ENCODE measurements at places on chromosomes 1 and 21.

GRCh38 chr21:17732306-17732705 lies 86.8 kb downstream of the C21orf91 start:
- no peaks in the 10 kb centered on the region for H3K4me1 ChIP-seq
- H3K27me3 ChIP-seq = no peaks in the 10 kb centered on the region
- H3K36me3 ChIP-seq = no peaks in the 10 kb centered on the region

DNA sequence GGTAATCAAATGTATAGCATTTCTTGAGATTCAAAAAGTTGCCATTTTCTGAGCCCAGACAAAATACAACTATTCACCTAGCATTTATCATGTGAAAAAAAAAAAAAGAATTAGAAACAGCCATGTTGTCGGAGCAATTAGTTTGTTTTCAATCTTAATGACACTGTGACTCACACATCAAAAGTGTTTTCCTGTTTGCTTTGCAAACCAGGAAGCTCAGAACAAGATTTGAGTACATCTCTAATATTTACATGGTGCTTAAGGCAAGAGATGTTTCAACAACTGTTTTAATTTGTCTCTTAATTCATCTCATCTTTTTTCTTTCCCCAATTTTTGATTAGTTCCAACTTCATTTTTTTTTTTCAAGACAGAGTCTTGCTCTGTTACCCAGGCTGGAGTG lies 62.5 kb upstream of the CAPZB start:
- no peak overlapping the region for H3K27ac ChIP-seq
- no peaks in the 10 kb centered on the region for H3K36me3 ChIP-seq
- no peaks in the 10 kb centered on the region for H3K27me3 ChIP-seq
- no peak for DNase-seq
- H3K4me1 ChIP-seq = no peaks in the 10 kb centered on the region

DNA sequence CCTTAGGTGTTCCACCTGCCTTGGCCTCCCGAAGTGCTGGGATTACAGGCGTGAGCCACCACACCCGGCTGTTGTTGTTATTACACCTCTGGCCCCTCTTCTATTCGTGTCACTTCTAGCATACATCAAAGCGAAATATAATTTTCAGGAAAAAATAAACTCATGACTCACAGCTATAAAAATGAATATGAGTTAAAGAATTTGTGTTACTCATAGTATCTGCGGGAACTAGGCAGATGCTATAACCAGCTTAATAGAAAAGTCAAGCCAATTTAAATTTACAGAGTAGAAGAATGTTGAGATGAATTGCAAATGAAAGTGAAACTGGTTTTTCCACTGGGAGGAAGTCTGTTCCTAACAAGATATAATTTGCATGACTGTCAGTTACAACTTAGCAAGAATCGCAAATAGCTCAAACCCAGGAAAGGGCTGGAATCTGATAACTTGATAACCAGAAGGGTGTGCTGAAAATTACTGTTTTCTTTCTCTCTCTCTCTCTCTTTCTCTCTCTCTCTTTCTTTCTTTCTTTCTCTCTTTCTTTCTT lies 11.2 kb downstream of the OR2W3 start:
- no peaks in the 10 kb centered on the region for H3K36me3 ChIP-seq
- no peak overlapping the region for H3K27ac ChIP-seq
- no peaks in the 10 kb centered on the region for H3K27me3 ChIP-seq
- no peak overlapping the region for H3K4me3 ChIP-seq
- no peaks in the 10 kb centered on the region for H3K4me1 ChIP-seq

GRCh38 chr1:206872139-206872538 lies 6.7 kb downstream of the IL20 start:
- H3K36me3 ChIP-seq = no peaks in the 10 kb centered on the region
- no peaks in the 10 kb centered on the region for H3K27me3 ChIP-seq
- H3K27ac ChIP-seq = no peak overlapping the region
- no peak overlapping the region for H3K4me3 ChIP-seq
- DNase-seq = no peak

DNA sequence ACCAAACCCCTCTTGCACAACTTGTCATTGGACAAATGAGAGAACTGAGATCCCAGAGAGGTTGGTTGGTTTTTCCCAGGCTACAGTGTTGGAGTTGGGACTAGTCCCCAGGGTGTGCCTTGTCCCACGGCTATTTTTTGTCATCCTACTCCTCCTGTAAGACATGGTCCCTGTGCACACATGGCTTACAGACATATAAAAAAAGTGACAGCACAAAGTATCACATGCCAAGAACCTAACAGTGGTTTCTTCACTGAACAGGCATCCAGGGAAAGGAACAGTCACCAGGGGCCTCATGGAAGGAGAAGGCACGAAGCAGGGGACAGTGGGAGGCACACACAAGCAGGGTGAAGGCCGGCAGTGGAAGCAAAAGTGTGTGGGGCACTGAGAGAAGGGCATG lies 36.5 kb downstream of the SERBP1 start:
- H3K4me3 ChIP-seq = no peak overlapping the region
- no peaks in the 10 kb centered on the region for H3K4me1 ChIP-seq
- no peak for DNase-seq
- no peaks in the 10 kb centered on the region for H3K27me3 ChIP-seq
- no peak overlapping the region for H3K27ac ChIP-seq

DNA sequence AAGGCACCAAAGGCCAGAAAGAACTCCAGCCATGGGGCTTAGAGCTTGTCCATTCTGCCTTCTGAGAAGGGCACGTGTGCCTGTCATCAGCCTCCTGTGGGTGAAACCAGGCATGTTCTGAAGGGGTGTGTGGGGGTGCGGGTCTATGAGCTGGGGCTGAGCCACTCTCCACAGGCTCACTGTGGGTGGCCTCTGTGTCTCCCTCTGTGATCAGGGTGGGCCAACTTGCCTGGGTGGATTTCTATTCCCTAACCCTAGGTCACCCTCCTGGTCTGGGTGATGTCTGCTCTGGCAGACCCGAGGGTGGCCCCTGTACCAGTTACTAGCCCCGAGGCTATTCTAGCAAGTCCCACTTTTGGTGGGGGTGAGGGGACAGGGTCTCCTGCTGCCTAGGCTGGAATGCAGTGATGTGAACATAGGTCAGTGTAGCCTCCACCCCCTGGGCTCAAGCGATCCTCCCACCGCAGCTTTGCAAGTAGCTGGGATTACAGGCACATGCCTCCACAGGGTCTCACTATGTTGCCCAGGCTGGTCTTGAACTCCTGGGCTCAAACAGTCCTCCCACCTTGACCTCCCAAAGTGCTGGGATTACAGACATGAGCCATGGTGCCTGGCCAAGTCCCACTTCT lies 94.4 kb downstream of the TRIM11 start:
- no peaks in the 10 kb centered on the region for H3K27me3 ChIP-seq
- peaks cover 10% of the 10 kb centered on the region for H3K36me3 ChIP-seq

GRCh38 chr1:24985737-24986136 lies 55.7 kb upstream of the RUNX3 start:
- no peaks in the 10 kb centered on the region for H3K4me1 ChIP-seq
- no peak overlapping the region for H3K4me3 ChIP-seq
- DNase-seq = no peak
- H3K27ac ChIP-seq = no peak overlapping the region

DNA sequence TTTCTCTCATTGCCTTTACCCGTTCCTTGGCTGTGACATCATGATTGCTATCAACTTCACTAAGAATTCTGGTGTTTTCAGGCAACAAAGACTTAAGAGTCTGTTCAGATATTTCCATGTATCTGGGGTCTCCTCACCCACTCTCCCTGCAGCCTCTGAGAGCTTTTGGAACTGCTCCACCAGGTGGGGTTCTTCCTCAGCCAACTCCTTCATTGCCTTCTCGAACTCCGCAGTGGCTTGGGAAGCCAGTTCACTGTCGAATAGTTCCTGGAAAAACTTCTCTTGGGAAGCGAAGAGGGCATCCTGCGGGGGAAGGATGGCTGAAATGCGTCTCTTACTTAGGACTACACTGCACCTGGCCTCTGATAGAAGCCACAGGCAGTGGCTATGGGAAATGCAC lies 2.1 kb downstream of the PEX19 start:
- no peak overlapping the region for H3K27ac ChIP-seq
- H3K27me3 ChIP-seq = no peaks in the 10 kb centered on the region
- peaks cover 23% of the 10 kb centered on the region for H3K4me1 ChIP-seq
- no peak overlapping the region for H3K4me3 ChIP-seq
- no peak for DNase-seq

GRCh38 chr1:203278082-203278884 lies 27.0 kb upstream of the BTG2 start:
- no peaks in the 10 kb centered on the region for H3K27me3 ChIP-seq
- H3K4me1 ChIP-seq = peaks cover 5% of the 10 kb centered on the region
- H3K36me3 ChIP-seq = no peaks in the 10 kb centered on the region

GRCh38 chr1:115867216-115867615 lies 26.3 kb upstream of the NHLH2 start:
- H3K4me3 ChIP-seq = no peak overlapping the region
- DNase-seq = no peak
- H3K27me3 ChIP-seq = no peaks in the 10 kb centered on the region
- H3K36me3 ChIP-seq = no peaks in the 10 kb centered on the region
- no peaks in the 10 kb centered on the region for H3K4me1 ChIP-seq

DNA sequence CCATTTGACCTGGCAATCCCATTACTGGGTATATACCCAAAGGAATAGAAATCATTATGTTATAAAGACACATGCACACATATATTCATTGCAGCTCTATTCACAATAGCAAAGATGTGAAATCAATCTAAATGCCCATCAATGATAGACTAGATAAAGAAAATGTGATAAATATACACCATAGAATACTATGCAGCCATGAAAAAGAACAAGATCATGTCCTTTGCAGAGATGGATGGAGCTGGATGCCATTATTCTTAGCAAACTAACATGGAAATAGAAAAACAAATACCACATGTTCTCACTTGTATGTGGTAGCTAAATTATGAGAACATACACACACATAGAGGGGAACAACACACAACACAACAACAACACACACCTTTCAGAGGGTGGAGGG lies 248.5 kb downstream of the PCP4 start:
- H3K36me3 ChIP-seq = no peaks in the 10 kb centered on the region
- no peak overlapping the region for H3K27ac ChIP-seq
- H3K4me3 ChIP-seq = no peak overlapping the region
- no peaks in the 10 kb centered on the region for H3K4me1 ChIP-seq
- no peaks in the 10 kb centered on the region for H3K27me3 ChIP-seq
- no peak for DNase-seq

Data from left lung (tissue), 14 donors.